ENCODE measurements at places on chromosomes 6 and 20.

DNA sequence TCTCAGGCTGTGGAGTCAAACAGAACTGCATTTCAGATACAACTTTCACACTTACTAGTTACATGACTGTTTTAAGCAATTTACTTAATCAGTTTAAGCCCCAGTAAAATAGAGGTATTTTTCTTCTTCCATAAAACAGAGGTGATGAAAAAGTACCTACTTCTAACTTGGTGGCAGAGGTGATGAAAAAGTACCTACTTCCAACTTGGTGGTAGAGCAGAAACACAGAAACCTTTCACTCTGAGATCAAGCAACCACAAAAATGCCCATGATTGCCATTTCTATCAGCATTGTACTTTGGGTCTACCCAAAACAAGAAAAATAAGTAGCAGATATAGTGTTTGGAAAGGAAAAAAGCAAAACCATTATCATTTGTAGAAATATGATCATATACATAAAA, 148.7 kb downstream of the OPRM1 start:
- DNase-seq: no peak

GRCh38 chr6:14142063-14142450, 24.5 kb downstream of the CD83 start:
- no peak for DNase-seq

DNA sequence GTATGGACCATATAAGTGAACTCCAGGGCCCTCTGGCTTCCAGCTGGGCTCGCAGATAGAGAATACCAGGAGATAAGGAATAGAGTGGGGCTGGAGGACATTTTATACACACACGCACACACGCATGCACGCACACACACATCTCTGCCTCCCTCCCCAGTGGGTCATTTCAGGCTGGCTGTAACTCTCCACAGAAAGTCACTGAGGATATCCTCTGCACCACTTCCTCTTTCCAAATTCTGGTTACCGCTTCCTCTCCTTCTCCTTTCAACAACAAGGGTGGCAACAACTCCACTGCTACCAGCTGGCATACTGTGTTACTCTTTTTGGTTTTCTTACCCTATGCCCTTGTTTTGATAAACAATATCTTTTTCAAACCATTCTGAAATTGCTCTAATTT, 280.2 kb downstream of the COL12A1 start:
- DNase-seq: no peak

DNA sequence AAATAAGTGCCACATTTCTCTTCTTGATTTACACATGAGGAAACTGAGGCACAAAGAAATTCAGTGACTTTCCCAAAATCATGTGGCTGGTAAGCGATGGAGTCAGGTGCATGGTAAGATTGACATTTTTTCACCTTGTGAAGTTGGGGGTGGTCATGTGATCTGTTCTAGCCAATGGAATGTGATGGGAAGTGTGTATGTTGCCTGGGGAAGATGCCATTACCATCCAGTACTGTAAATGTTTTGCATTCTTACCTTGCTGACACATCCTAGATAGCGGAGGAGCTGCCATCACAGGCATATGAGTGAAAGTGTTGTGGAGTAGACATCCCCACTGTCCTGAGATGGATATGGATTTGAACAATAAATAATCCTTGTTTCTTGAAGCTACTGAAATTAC, 499.6 kb upstream of the SULF2 start:
- DNase-seq: no peak

GRCh38 chr6:144993870-144994269, 708.7 kb downstream of the UTRN start:
- DNase-seq: no peak

DNA sequence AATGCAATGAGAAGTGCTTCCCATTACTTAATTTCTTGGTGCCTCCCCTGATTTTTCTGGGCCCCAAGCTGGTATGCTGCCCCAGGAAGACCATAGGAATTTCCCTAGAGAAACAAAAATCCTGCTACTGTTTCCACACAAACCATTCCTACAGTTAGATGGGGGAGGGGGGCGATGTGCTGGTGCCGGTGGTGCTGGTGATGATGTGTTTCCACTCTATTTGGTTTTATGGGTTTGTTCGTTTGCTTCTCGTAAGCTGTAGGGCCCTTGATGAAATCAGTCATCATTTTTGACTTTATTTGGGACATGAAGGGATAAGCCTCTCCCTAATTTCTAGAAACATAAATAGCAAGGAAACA, 105.1 kb downstream of the MKKS start:
- DNase-seq: no peak

- DNase-seq: no peak
Observed at GRCh38 chr6:118709859-118710350, 58.5 kb upstream of the CEP85L start.

- no peak for DNase-seq
Observed at GRCh38 chr6:20939161-20939775, 405.0 kb downstream of the CDKAL1 start.

- no peak for DNase-seq
Observed at GRCh38 chr20:21395666-21396598, 1.4 kb downstream of the NKX2-4 start.

DNA sequence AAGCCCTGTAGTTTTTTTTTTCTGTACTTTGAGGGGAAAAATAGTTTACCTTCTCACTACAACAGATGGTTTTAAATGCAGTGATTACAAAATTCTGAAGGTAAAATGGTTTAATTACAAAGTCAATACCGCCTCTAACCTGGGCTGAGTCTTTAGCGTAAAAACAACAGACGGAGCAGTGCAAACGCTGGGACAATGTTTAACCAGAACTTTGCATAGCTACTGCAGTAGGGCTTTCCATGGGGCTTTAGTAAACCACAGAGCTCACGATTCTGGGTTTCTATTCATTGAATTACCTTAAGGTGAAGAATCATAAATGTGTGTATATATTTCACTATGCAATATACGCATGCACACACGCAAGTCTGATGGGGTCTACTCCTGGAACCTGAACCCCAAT, 77.9 kb downstream of the RFX6 start:
- DNase-seq: no peak

DNA sequence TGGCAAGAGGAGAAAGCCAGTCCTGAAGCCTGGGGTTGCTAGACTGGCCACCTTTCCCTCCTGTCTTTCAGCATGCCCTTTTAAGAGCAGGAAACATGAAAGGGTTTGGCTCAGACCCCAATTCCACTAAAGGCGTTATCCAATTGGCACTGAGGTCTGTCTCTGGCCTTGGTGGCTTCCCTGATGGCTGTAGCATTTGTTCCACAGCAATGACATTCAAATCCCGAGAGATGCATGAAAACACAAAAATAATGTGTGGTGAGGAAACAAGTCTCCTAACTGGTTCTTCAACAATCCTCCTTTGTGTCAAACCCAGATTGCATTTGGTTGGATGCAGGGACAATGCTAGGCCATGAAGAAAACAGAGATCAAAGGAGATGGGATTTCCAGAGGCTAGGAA, 56.5 kb upstream of the ADTRP start:
- no peak for DNase-seq

GRCh38 chr6:52540286-52540902, 36.5 kb downstream of the TRAM2 start:
- DNase-seq: no peak

GRCh38 chr20:55755411-55755810, 249.9 kb downstream of the CBLN4 start:
- no peak for DNase-seq

GRCh38 chr20:12594410-12595088, 414.2 kb upstream of the SPTLC3 start:
- no peak for DNase-seq

DNA sequence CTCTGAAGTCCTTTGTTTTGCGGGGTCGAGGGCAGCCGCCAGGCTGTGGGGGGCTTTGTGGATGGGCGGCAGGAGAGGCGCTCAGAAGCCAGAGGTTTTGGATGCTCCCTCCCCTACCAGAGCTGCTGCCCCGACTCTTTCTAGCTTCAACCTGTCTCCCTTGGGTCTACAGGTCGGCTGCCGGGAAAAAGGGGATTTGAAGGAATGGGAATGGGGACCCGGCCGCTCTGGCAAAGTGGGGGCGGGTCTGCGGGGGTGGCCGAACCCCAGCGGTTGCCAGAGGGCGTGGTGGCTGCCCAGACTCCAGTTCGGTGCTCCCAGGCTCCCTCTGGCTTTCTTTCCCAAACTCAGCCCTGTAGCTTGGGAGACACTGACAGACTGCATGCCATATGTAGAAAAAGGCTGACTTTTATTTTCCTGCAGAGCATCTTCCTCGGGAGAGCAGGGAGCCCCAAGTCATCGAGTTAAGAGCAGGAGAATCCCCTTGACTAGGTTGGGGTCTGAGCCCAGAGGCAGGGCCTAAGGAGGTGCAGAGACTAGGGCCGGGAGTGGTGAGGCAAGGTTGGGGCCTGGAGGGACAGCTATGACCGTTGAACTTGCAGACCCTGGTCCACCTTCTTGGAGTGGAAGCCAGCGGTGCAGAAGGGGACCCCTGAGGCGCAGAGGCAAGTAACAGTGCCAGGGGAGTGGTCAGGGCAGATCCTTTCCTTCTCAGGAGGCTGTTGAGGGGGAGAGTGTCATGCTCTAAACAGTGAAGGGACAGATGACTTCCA, 1.4 kb upstream of the PPP1R18 start:
- peak; percentile 81 for DNase-seq

DNA sequence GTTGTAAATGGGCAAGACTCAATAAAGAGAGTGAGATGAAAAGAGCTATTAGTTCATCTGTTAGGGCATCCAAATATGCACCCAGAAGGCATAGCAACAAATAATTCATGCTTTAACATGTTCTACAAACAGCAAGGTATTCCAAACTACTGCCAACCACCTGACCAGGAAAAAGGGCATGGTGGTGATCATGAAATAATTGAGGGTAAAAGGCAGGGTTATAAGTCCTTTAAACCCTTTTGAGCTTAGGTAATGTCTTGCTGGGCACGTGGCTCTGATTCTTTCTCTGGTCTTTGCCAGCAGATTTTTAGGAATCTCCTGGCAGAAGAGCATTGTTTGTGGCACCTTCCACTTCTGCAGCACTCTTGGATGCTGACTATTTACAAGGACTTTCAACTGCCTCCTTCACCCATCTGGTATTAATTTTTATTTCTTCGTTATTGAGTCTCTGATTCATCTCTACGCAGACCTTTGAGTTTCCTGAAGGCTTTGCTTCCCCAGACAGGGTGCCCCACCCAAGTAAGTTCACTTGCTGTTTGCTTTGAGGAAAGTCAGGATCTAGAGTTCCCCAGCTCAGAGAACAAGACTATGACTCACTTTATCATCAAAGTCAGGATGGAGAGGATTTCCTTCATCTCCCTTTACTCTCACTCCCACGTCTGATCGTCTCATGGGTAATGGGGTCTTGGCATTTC, 83.4 kb upstream of the NEDD9 start:
- no peak for DNase-seq

GRCh38 chr20:48754292-48754691, 73.5 kb downstream of the PREX1 start:
- DNase-seq: no peak

DNA sequence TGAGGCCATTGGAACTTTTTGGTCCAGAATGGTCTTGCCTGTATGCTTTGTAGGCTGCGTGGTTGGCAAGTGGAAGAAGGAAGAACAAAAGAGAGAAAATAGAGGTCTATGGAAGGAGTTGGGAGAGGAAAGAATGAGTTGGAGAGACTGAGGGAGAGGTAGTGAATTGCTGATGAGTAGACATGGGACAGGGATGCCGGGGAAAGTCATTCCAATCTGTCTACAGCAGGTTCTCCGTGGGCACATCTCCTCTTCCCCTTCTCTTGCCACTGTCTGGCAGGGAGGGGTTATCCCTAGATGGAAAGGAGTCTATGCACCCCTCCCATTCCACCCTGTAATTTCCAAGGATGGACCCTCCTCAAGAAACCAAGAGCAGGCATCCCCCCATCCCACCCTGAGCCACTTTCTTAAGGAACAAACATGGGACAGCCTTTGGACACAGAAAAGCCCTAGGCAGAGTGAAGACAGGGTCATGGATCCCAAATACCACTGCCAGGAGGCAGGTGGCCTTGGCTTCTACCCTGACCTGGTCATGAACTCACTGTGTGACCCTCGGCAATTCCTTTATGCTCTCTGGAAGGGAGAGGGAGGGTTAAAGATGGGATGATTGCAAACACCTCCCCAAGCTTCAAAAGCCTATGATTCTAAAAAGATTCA, 196.9 kb downstream of the LRFN2 start:
- no peak for DNase-seq

DNA sequence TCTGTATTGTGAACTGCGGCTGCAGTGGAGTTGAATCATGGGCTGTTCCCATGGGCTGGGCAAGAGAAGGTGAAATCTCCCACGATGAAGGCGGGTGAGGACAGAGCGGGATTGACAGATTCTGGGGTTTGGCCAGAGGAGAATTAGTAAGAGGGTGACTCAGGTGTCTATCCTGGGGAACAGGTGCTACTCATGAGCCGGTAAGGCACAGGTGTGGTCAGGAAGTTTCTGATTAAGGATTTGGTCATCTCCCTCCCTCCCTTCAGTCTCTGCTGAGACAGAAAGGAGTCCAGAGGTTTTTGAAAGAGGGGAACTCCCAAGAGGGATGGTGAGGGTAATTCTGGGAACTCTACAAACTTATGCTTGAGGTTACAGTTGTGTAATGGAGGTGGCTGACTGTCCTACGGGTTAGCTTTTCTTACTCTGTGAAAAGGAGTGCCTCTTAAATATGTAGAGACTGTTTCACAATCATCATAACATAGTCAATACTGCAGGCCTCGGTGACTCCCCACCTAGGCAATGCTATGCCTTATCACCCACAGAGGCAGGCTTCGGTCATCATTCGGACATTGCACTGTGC, 31.5 kb downstream of the SERPINB1 start:
- no peak for DNase-seq

- DNase-seq: no peak
Observed at GRCh38 chr6:143176090-143177021, 115.7 kb downstream of the AIG1 start.

DNA sequence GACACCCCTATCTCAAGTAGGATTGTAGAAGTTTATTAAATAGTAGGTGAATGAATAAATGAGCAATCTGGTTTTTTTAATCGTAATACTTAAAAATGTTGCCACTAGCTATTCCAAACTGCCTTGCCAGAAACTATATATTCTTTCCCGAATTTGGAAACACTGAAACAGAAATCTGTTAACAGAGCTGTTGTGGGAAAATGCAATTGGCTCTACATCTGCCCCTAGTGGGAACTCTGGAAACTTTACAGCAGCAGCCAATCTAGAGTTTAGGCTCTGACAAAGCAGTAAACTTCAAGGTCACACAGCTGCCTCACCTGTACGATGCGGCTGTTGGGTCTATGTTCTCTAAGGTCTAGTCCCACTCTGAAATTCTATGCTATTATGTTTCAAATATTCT, 41.7 kb downstream of the SYNE1 start:
- DNase-seq: no peak

GRCh38 chr20:12965212-12965869, 43.4 kb upstream of the SPTLC3 start:
- DNase-seq: no peak

All from tibial artery (tissue), 4 donors.